ENCODE measurements at places on chromosomes 1 and 21. TPM values are rescaled to one million over a fixed set of nuclear protein-coding genes. Genes with fewer than 3 reads are reported as not detected.
A peak's percentile ranks its signal among the peaks of the same experiment; 100 is the strongest.

Gene DMRTA2
- not detected for polyA plus RNA-seq

Gene MYBPH
- polyA plus RNA-seq, result 0.50 TPM

Gene GRIK3
- polyA plus RNA-seq, result 3.3 TPM

Gene KMO
- polyA plus RNA-seq, result 27.6 TPM

Gene ITSN1
- polyA plus RNA-seq, result 52.6 TPM

Gene AGMAT
- polyA plus RNA-seq, result 35.9 TPM

Gene CADM3
- polyA plus RNA-seq, result 0.17 TPM

Gene ZFYVE9
- 32.4 TPM for polyA plus RNA-seq

Gene SNX7
- polyA plus RNA-seq, result 36.7 TPM

Gene PERM1
- polyA plus RNA-seq, result 0.57 TPM

Gene C1orf185
- polyA plus RNA-seq, result not detected

Gene PLPPR4
- 1.6 TPM for polyA plus RNA-seq

- DNase-seq, result no peak
Observed at GRCh38 chr1:105626276-105626987, 1430.0 kb upstream of the PRMT6 start.

DNA sequence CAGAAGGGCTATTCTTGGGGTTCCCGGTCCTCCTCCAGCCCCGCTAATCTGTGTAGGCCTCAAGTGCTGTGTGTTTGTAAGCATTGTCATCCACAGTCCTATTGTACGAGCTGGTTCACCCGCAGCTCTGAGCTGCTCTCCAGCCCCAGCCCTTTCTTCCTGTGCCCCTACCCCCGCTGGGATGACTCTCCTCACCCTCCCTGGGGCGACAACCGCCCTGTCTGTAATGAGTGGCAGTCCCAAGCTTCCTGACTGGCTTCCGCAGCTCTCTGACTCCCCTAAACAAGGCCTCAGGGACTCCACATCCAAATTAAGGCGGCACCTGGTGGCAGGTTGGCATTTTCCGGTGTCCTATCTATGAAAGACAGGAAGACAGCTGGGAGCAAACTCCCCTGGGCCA, 45.8 kb downstream of the TFF3 start:
- no peak for DNase-seq

GRCh38 chr21:42737951-42738590, 84.7 kb downstream of the PDE9A start:
- DNase-seq, result no peak

DNA sequence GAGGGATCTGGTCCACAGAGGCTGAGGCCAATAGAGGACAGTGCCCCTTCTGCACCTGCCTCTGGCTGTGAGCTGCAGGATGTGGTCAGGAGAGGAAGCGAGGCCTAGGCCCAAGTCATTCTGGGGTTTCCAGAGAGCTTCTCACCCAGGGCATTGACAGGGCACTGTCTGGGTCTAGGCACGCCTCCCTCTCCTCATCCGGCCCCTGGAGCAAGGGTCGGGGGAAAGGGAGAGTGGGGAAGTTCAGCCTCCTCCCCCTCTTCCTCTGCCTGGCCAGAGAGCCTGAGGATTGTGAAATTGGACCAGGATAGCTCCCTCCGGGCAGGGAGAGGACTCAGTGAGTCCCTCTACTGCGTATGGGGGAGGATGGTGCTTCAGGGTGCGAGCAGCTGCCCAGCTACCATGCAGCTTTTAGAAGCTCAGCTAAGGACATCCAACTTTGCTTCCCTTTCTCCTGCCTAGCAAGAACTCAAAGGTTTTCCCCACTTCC, 6.3 kb upstream of the INAVA start:
- no peak for DNase-seq

GRCh38 chr1:240134113-240134512, 42.4 kb downstream of the FMN2 start:
- no peak for DNase-seq

- DNase-seq, result no peak
Observed at GRCh38 chr1:234582681-234583301, 27.2 kb downstream of the IRF2BP2 start.

DNA sequence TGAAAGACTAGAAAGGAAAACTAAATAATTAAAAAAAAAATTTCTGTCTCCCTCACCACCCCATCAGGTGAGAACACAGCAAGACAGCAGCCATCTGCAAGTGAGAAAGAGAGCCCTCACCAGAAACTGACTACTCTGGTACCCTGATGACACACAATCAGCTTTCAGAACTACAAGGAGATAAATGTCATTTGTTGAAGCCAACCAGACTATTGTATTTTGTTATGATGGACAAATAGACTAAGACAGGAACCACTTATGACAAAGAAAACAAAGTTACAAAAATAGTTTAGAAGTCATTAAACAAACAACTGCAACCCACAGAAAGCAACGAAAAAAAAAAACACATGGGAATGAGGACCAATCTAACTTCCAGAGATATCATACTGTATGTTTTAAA, 98.3 kb downstream of the FAF1 start:
- no peak for DNase-seq

DNA sequence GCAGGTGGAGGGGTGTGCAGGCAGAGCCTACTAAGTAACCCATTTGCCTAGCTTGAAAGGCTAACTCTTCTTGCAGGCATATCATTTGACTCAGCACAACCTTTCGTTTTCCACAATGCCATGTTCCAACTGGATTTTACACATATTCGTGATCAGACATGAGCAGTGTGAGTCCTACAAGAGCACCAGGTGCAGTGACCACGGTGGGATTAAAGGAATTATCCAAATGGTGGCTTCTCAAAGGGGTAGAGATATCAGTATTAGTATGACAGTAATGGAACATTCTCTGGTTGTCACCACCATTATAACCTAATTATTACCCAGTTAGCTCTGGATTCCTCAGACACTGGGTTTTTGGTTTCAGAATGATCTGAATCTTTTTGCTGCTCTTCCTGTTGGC, 323.5 kb downstream of the LMO4 start:
- DNase-seq, result no peak

DNA sequence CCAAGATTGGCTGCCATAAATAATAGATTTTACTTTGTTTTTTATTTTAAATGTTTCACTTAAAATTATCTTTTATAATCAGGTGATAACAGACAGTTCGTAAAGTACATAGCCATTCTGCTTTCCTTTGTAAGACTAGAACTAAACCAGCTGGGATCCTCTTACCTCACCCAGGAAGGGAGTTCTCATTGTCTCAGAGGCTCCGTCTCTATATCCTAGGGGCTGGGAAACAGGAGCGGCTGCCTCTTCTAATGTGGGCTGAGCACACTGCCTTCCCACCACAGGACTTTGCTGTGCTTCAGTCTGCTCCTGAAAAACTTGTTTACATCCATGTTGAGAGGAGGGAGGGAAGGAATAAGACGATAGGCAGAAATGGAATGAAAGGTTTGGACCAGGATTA, 45.6 kb upstream of the PGD start:
- peak; percentile 9 for DNase-seq

DNA sequence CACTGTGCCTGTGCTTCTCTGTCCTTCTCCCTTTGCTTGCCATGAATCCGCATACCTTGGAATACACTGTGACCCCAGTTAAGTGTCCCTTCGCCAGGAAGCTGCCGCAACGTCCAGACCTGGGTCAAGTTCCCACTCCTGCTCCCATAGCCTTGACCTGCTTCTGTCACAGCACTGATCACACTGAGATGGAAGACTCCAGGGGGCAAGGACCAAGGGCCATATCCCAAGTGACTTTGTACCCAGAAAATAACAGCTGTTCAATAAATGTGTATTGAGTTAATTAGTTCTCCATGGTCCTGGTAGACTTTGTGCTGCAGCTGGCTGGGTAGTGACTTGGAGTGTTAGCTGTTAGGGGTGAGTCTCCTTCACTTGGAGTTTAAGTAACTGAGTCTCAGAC, 25.8 kb downstream of the SLC5A9 start:
- no peak for DNase-seq

DNA sequence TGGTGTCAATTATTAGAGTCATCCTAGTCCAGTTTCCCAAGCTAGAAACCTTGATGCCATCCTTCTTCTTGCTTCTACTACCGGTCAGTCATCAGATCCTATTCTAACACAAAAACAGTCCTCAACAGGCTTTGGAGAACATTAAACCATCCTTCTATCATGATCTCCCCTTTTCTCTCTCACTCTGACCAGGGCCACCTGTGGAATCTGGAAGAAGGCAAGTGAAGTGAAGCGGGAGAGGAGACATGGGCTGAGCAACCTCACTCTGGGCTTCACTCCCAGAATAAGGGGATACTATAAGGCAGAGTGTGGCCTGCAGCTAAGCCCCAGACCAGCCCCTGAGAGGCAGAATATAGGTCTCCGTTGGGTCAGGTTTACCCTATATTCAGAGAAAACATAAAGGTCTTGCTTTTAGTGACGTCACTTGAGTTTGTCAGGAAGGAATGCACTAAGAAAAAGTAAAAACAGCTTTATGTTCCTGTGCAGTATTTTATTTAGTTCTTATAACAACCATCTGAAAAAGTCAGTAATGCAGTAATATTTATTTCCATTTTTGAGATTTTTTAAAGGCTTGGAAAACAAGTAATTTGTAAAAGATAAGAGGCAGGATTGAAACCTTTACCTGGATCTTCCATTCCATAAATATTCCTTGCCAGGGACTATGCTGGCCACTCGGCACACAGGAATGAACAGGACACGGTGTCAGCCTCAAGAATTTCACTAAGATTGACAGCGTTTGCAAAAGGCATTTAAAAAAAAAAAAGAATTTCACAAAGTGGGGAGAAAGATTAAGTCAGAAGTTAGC, 61.3 kb downstream of the NFASC start:
- DNase-seq, result no peak

GRCh38 chr1:12063141-12064072, at the start of gene TNFRSF8:
Gene TNFRSF8 (plus strand): TSS chr1:12063303. CDS start chr1:12063599, 296 bp downstream.
- no peak for DNase-seq

GRCh38 chr1:229002037-229002436, 266.8 kb downstream of the RHOU start:
- no peak for DNase-seq

- no peak for DNase-seq
Observed at GRCh38 chr1:184437291-184437690, 50.5 kb downstream of the C1orf21 start.

GRCh38 chr21:36887963-36888362, 78.5 kb downstream of the HLCS start:
- no peak for DNase-seq

- no peak for DNase-seq
Observed at GRCh38 chr1:226419284-226420029, 11.6 kb upstream of the PARP1 start.

GRCh38 chr1:208907790-208908189, 663.6 kb upstream of the PLXNA2 start:
- peak; percentile 22 for DNase-seq

- no peak for DNase-seq
Observed at GRCh38 chr1:208177656-208178055, 66.5 kb downstream of the PLXNA2 start.
